ENCODE measurements at places on chromosomes 3 and 15.

DNA sequence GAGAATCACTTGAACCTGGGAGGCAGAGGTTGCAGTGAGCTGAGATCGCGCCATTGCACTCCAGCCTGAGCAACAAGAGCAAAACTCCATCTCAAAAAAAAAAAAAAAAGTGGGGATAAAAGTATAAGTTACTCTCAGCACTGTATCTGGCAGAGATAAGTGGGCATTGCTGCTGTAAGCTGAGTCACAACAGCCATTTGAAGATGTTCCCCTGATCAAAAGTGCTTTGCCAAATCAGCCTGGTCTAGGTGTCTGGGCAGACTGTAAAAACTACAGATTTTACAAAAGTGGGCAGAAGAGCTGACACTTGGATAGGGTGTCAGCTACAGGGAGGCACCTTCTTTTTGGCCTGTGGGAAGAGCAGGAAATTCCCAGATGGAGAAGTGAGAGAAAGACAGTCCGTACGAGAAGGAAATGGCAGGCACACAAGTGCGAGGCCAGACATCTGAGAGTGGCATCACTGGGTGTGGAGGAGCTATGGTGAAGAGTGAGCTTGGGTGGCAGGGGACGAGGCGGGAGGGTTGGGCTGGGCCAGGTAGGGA lies 78.5 kb downstream of the TRAK1 start:
- H3K4me1 ChIP-seq = peaks cover 17% of the 10 kb centered on the region

DNA sequence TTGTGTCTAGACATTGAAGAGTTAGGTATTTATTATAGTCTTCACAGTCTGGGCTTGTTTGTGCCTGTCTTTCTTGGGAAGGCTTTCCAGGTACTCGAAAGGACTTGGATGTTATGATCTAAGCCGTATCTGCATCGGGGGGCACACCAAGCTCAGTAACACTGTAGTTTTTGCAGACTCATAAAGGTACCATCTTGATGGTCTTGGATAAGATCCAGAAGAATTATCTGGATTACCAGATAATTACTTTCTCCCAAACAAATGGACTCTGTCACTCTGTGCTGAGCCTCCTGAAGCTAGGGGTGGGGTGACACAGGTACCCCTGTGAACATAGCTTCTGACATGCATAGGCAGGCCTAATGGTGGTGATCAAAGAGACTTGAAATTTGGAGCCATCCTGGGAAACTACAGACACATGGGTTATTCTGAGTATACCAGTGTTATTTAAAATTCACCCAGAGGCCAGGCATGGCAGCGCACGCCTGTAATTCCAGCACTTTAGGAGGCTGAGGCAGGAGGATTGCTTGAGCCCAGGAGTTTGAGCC lies 238.6 kb upstream of the TPM1 start:
- no peak overlapping the region for H3K4me3 ChIP-seq
- no peak overlapping the region for H3K27ac ChIP-seq

- DNase-seq = no peak
- H3K4me3 ChIP-seq = peak overlapping the region; percentile 86
- peaks cover 33% of the 10 kb centered on the region for H3K4me1 ChIP-seq
- H3K36me3 ChIP-seq = no peaks in the 10 kb centered on the region
These were observed 438 bp downstream of the SHOX2 start for GRCh38 chr3:158105710-158106253.

- no peaks in the 10 kb centered on the region for H3K4me1 ChIP-seq
- H3K27me3 ChIP-seq = no peaks in the 10 kb centered on the region
- no peaks in the 10 kb centered on the region for H3K36me3 ChIP-seq
- no peak overlapping the region for H3K4me3 ChIP-seq
- H3K27ac ChIP-seq = no peak overlapping the region
These were observed 144.0 kb upstream of the IQSEC1 start for GRCh38 chr3:13217253-13217652.

DNA sequence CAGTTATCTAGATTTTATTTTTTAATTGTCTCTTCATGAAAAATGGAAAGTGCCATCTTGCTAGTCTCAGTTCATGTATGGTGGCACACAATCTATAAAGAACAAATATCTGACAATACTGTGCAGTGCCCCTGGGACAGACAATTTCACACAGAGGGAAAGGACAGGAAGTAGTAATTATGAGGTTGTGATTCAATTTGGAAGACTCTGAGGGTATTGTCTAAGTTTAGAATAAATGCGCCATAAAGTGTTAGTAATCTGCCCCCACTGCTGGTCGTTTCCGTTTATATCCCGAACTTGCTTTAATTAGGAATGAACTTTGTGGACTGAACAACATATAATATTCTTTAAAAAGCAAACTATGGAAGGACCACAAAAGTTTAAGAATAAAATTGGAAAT lies 196.4 kb upstream of the SLC24A5 start:
- no peaks in the 10 kb centered on the region for H3K36me3 ChIP-seq
- no peak overlapping the region for H3K27ac ChIP-seq
- H3K4me1 ChIP-seq = no peaks in the 10 kb centered on the region
- H3K4me3 ChIP-seq = no peak overlapping the region

- H3K36me3 ChIP-seq = no peaks in the 10 kb centered on the region
- no peak overlapping the region for H3K4me3 ChIP-seq
- DNase-seq = no peak
- H3K27ac ChIP-seq = no peak overlapping the region
- no peaks in the 10 kb centered on the region for H3K27me3 ChIP-seq
These were observed 17.9 kb upstream of the NRROS start for GRCh38 chr3:196621611-196622010.

DNA sequence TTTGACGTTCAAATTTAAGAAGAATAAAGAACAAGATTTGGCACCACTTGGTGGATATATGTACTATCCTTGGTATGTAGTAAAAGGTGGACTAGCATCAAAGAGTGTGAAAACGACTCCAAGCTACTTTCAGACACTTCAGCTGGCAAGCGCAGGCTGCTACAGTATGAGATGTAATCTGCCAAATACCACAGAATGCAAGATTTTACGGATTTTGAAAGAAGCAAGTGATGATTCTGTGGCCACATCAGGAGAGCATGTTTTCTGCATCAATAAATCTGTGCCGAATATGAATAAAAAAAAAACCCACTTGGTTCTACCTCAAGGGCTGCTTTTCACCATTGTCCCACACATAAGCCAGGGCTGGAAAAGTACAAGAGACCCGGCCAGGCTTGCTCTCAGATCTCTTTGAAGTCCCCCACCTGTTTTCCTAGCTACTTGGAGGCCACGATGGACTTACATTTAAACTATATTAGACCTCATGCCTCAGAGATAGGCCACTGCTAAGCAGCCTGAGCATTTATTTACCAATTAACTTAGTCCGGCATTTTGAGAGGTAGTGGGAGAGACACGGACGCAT lies 37.4 kb downstream of the MYO1E start:
- no peaks in the 10 kb centered on the region for H3K27me3 ChIP-seq
- H3K4me1 ChIP-seq = peaks cover under 1% of the 10 kb centered on the region
- no peak for DNase-seq
- H3K36me3 ChIP-seq = no peaks in the 10 kb centered on the region
- no peak overlapping the region for H3K27ac ChIP-seq

- no peaks in the 10 kb centered on the region for H3K27me3 ChIP-seq
- no peak for DNase-seq
- peak overlapping the region; percentile 90 for H3K27ac ChIP-seq
- H3K4me1 ChIP-seq = peaks cover 20% of the 10 kb centered on the region
- peak overlapping the region; percentile 96 for H3K4me3 ChIP-seq
These were observed 604 bp downstream of the CCPG1 start for GRCh38 chr15:55407498-55408011.

DNA sequence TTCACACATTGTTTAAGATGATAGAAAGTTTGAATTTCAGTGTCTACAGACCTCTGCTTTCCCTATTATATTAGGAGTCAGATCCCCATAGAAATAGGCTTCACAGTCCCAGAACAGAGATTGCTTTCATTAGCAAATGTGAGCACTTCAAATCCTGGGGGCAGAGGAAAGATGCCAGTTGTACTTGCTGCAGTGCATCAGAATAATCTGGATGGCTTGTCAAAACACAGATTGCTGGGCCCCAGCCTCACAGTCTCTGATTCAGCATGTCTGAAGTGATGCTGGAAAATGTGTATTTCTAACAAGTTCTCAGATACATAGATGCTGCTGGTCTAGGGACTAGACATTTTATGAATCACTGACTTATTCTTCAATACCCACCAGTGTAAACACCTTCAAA lies 375.2 kb downstream of the FGF12 start:
- no peaks in the 10 kb centered on the region for H3K27me3 ChIP-seq
- no peak for DNase-seq
- no peak overlapping the region for H3K4me3 ChIP-seq
- H3K27ac ChIP-seq = no peak overlapping the region

DNA sequence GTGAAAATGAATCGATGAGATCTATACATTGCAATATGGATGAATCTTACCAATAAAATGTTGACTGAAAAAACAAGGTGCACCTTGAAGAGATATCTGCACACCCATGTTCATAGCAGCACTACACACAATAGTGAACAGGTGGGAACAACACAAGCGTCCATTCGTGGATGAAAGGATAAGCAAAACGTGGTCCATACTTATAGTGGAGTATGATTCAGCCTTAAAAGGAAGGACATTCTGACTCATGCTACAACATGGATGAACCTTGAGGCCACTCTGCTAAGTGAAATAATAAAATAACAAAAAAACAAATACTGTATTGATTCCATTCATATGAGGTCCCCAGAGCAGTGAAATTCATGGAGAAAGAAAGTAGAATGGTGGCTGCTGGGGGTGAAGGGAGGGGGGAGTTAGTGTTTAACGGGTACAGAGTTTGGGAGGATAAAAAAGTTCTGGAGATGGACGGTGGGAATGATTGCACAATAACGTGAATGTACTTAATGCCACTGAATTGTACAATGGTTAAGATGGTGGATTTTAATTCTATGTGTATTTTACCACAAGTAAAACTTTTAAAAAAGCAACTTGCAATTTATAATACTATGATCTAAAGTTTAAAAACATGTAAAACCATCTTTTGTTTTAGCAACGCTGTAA lies 35.6 kb downstream of the IQSEC1 start:
- H3K27ac ChIP-seq = no peak overlapping the region
- peaks cover 18% of the 10 kb centered on the region for H3K4me1 ChIP-seq
- peaks cover 7% of the 10 kb centered on the region for H3K27me3 ChIP-seq
- H3K4me3 ChIP-seq = no peak overlapping the region
- H3K36me3 ChIP-seq = no peaks in the 10 kb centered on the region

GRCh38 chr3:31004025-31004678 lies 109.7 kb upstream of the GADL1 start:
- peaks cover 12% of the 10 kb centered on the region for H3K4me1 ChIP-seq
- H3K4me3 ChIP-seq = no peak overlapping the region
- DNase-seq = no peak
- H3K36me3 ChIP-seq = no peaks in the 10 kb centered on the region
- H3K27ac ChIP-seq = no peak overlapping the region

DNA sequence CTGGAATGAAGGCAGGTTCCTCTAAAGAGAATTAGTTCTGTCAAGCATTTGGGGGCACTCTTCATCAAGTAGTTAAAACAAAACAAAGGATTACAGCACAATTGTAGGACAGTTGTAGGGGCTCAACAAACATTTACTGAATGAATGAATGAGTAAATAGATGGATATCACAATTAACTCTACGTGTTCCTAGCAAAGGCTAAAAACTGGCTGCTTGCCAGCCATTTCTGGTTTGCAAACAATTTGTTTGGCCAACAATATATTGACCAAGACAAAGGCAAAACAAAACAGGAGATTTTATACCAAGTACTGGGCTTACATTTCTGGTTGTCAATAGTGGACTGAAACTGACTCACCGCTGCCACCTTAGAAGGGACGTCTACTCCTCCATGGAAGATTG lies 116.8 kb downstream of the ZNF280D start:
- H3K4me3 ChIP-seq = no peak overlapping the region
- no peaks in the 10 kb centered on the region for H3K27me3 ChIP-seq
- H3K4me1 ChIP-seq = no peaks in the 10 kb centered on the region

DNA sequence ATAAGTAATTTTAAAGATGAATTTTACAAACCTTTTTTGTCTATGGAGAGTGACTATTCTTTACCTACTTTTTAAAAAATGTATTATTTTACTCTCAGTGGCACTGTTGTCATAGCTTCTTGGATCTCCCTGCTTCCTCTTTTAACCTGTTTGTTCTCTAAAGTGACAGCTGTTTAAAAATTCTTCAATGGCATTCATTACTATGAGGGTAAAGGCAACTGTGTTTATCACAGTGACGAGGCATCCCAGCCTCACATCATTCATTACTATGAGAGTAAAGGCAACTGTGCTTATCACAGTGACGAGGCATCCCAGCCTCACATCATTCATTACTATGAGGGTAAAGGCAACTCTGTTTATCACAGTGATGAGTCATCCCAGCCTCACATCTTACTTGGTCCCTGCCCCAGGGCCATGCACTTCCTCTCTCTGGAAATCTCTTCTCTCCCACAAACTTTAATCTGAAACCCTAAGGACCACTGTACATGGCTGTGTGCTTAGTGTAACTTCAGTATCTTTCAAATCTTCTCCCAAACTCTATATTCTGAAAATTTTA lies 101.7 kb upstream of the ZNF717 start:
- no peaks in the 10 kb centered on the region for H3K4me1 ChIP-seq
- no peak overlapping the region for H3K4me3 ChIP-seq
- H3K27me3 ChIP-seq = no peaks in the 10 kb centered on the region
- peaks cover 3% of the 10 kb centered on the region for H3K36me3 ChIP-seq
- no peak for DNase-seq

GRCh38 chr3:147906285-147906684 lies 497.1 kb downstream of the ZIC1 start:
- H3K27ac ChIP-seq = no peak overlapping the region
- peaks cover 10% of the 10 kb centered on the region for H3K4me1 ChIP-seq
- no peaks in the 10 kb centered on the region for H3K27me3 ChIP-seq
- H3K4me3 ChIP-seq = no peak overlapping the region

DNA sequence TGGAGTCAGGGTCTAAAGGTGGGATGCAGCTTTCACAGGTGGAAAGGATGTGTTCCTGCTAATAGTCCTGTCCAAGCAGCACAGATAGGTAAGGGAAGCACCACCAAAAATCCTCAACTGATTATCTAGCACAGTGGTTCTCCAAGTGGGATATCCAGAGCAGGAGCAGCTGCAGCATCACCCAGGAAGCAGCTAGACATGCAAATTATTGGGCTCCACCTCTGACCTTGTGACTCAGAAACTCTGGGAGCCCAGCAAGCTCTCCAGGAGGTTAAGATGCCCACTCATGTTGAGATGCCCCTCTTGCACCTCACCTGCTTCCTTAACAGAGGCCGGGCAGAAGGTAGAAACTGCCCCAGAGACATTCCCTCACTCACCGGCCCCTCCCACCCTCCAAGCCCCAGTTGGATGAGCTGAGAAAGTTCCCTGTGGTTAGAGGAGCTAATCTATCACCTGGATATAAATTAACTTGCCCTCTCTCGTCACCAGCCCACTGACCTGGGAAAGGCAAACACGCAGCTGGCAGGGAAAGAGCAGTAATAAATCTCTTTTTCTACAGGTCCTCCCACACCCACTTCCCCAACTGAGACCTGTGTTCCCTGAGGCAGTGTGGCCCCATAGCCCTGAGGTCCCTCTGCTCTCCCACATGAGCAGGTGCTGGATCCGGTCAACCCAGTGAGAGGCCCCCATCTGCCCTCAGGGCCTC lies 39.3 kb downstream of the ADCY5 start:
- no peaks in the 10 kb centered on the region for H3K36me3 ChIP-seq
- no peak overlapping the region for H3K4me3 ChIP-seq
- no peak for DNase-seq
- H3K4me1 ChIP-seq = peaks cover 63% of the 10 kb centered on the region
- peaks cover 3% of the 10 kb centered on the region for H3K27me3 ChIP-seq
- peak overlapping the region; percentile 69 for H3K27ac ChIP-seq
